Activated T-cell treated with anti-CD3 and anti-CD28 coated beads, Interleukin-2, amount 50 U/mL, for 24 hours (primary cell): ENCODE measurements at places on chromosomes 12 and 14.

GRCh38 chr14:93114068-93114710 is 1.5 kb downstream of the ITPK1 start:
- H3K4me3 ChIP-seq = peak overlapping the region; percentile 86
- peaks cover 2% of the 10 kb centered on the region for H3K36me3 ChIP-seq
- peak overlapping the region; percentile 37 for H3K27ac ChIP-seq

- H3K4me1 ChIP-seq = peaks cover 5% of the 10 kb centered on the region
- H3K27me3 ChIP-seq = no peaks in the 10 kb centered on the region
- no peak overlapping the region for H3K4me3 ChIP-seq
- no peak for DNase-seq
Observed at GRCh38 chr12:1972260-1972659, 32.0 kb downstream of the DCP1B start.

- H3K4me3 ChIP-seq = no peak overlapping the region
- no peaks in the 10 kb centered on the region for H3K36me3 ChIP-seq
- H3K27ac ChIP-seq = no peak overlapping the region
- no peak for DNase-seq
- no peaks in the 10 kb centered on the region for H3K27me3 ChIP-seq
- H3K4me1 ChIP-seq = no peaks in the 10 kb centered on the region
Observed at GRCh38 chr14:54117396-54117795, 160.8 kb upstream of the BMP4 start.

GRCh38 chr14:54625112-54625511 is 58.2 kb downstream of the SAMD4A start:
- peaks cover 64% of the 10 kb centered on the region for H3K4me1 ChIP-seq
- H3K27me3 ChIP-seq = no peaks in the 10 kb centered on the region
- H3K36me3 ChIP-seq = peaks cover 5% of the 10 kb centered on the region
- H3K27ac ChIP-seq = no peak overlapping the region
- no peak for DNase-seq

- peaks cover 6% of the 10 kb centered on the region for H3K4me1 ChIP-seq
- H3K4me3 ChIP-seq = no peak overlapping the region
- H3K36me3 ChIP-seq = no peaks in the 10 kb centered on the region
- no peaks in the 10 kb centered on the region for H3K27me3 ChIP-seq
- no peak for DNase-seq
- H3K27ac ChIP-seq = no peak overlapping the region
Observed at GRCh38 chr12:47547077-47547476, 158.8 kb downstream of the RPAP3 start.

GRCh38 chr12:104520242-104520900 is 63.6 kb downstream of the CHST11 start:
- DNase-seq = no peak
- no peaks in the 10 kb centered on the region for H3K36me3 ChIP-seq
- peaks cover 89% of the 10 kb centered on the region for H3K4me1 ChIP-seq
- H3K4me3 ChIP-seq = no peak overlapping the region
- no peak overlapping the region for H3K27ac ChIP-seq
- H3K27me3 ChIP-seq = no peaks in the 10 kb centered on the region

DNA sequence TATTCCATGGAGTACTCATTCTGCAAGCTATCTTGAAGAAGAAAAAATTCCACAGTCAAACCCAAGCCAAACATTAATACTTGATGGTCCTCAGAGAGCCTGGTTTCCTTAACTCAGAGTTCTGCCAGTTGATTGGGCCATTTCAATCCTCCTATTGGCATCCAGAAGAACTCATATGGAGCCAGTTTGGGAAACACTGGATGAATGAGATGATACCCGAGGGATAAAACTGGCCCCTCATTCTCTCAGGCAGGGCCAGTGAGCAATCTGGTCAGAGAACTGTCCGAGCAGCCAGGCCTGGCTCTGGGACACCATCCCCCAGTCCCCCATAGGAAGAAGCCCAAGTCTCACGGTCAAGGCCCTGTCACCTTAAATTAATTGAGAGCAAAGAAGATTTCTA is 48.8 kb downstream of the NUAK1 start:
- H3K27me3 ChIP-seq = peaks cover 13% of the 10 kb centered on the region
- H3K4me1 ChIP-seq = no peaks in the 10 kb centered on the region
- DNase-seq = no peak
- H3K27ac ChIP-seq = no peak overlapping the region
- no peaks in the 10 kb centered on the region for H3K36me3 ChIP-seq
- no peak overlapping the region for H3K4me3 ChIP-seq

DNA sequence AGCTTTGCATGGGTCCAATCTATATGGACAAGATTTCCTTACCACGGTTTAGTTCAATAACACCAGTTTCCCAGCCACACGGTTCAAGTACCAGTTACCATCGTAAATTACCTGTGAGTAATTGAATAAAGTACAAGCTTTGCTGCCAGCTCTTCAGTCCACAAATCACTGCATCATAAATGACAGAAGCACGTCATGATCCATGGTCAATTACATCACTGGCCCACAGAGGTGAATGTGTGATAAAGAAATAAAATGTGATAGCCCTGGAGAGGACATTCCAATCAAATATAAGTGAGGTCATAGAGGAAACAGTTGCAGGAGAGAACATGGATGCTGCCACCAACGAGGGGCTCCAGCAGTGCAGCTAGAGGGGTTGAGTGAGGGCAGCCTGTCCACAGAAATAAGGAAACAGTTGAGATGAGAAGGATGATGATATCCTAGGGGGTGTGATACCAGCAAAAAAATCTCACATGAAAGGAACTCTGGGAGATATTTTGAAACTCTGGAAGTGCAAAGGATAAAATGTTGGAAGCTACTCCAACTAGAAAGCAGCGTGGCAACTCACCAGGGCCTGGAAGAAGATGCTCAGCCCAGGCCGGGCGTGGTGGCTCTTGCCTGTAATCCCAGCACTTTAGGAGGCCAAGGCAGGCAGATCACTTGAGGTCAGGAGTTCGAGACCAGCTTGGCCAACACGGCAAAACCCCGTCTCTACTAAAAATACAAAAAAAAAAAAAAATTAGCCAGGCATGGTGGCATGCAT is 5.8 kb upstream of the DYNC1H1 start:
- no peaks in the 10 kb centered on the region for H3K27me3 ChIP-seq
- no peak overlapping the region for H3K27ac ChIP-seq
- H3K4me3 ChIP-seq = no peak overlapping the region
- peaks cover 8% of the 10 kb centered on the region for H3K4me1 ChIP-seq

GRCh38 chr14:83529531-83529930 is 1995.9 kb upstream of the SEL1L start:
- no peak overlapping the region for H3K27ac ChIP-seq
- H3K4me3 ChIP-seq = no peak overlapping the region
- H3K36me3 ChIP-seq = no peaks in the 10 kb centered on the region
- no peaks in the 10 kb centered on the region for H3K27me3 ChIP-seq
